Esophagus mucosa (tissue), 1 donor: ENCODE measurements at places on chromosomes 2 and 18. TPM values are rescaled to one million over a fixed set of nuclear protein-coding genes. Genes with fewer than 3 reads are reported as not detected.

SERPINB5 gene
- 213 TPM for total RNA-seq

L3MBTL4 gene
- 4.8 TPM for total RNA-seq

IL1R2 gene
- total RNA-seq = 19.0 TPM

EVA1A gene
- total RNA-seq = 0.56 TPM

PLEK gene
- total RNA-seq = 1.00 TPM

C1QL2 gene
- total RNA-seq = not detected

SIX2 gene
- 0.12 TPM for total RNA-seq

TGFBRAP1 gene
- 11.4 TPM for total RNA-seq

ACSL3 gene
- total RNA-seq = 125 TPM

SALL3 gene
- not detected for total RNA-seq

LCT gene
- total RNA-seq = not detected

ANO7 gene
- 0.12 TPM for total RNA-seq

PDE11A gene
- not detected for total RNA-seq

PAX8 gene
- total RNA-seq = 6.1 TPM

RHBDD1 gene
- total RNA-seq = 26.6 TPM

SCG2 gene
- total RNA-seq = 0.12 TPM

SH3RF3 gene
- total RNA-seq = 0.68 TPM

HES6 gene
- total RNA-seq = 2.2 TPM

IL1F10 gene
- not detected for total RNA-seq

LANCL1 gene
- 32.4 TPM for total RNA-seq

SLC66A2 gene
- total RNA-seq = 29.1 TPM

GALNT13 gene
- total RNA-seq = 0.04 TPM

PSTPIP2 gene
- total RNA-seq = 4.7 TPM

VWC2L gene
- not detected for total RNA-seq

NPHP1 gene
- total RNA-seq = 0.84 TPM

GPR155 gene
- 3.7 TPM for total RNA-seq

SERPINB11 gene
- total RNA-seq = 7.1 TPM

CMPK2 gene
- total RNA-seq = 2.6 TPM

MC4R gene
- total RNA-seq = not detected
